Stimulated activated CD4-positive, alpha-beta T cell treated with anti-CD3 and anti-CD28 coated beads, Interleukin-1b, Interleukin-23, amount 100 ng/mL, for 1 hour (primary cell): ENCODE measurements at places on chromosomes 7 and 10.

GRCh38 chr7:109895536-109895935 lies 1195.4 kb upstream of the LRRN3 start:
- DNase-seq, result no peak

DNA sequence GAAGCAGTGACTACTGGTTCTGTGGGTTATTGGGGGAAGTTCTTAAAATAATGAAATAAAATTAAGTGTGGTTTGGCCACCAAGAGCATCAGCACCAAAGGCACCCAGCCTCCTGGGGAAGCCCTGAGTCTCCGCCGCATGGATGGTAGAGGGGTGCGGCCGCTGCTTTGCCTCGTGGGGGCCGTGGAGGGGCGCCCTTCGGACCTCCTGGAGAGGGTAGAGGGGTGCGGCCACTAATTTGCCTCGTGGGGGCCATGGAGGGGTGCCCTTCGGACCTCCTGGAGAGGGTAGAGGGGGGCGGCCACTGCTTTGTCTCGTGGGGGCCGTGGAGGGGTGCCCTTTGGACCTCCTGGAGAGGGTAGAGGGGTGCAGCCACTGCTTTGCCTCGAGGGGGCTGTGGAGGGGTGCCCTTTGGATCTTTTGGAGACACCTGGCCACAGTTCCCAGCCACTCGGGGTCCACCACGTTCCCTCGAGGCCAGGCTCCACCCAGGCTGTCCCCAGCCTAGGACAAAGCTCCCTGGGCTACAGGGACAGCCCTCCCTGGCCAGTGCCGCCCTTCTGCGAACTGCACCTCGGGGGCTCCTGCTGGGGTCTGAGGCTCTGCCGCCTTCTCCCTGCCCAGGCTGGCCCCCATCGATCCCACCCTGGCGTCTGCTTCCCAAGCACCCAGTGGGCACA lies 535.1 kb downstream of the PTPRN2 start:
- DNase-seq, result no peak

- DNase-seq, result no peak
These were observed 34.2 kb downstream of the RPP38 start for GRCh38 chr10:15131330-15131729.

GRCh38 chr10:3805201-3805790 lies 20.3 kb upstream of the KLF6 start:
- DNase-seq, result no peak

DNA sequence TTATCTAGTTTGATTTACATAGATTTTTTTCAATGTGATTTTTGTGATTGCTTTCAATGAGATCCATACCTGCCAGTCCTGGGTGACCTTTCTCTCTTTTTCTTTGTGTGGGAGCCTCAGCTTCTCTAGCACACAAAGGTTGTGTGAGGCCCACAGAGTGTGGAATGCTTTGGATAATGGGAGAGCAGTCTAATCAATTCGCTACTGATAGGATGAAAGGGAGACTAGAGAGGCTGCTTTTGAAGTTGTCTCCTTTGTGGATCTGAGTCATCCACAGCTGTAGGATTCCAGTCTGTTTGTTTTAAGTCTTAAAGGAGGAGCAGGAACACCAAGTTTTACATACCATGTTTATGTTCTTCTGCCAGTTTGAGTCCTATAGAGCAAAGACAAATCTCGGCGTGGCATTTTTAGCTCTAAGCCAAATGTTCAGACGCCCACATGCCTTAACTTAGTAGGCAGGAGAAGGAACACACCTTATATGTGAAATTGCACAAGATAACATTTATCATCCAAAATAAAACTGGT lies 330.0 kb downstream of the ARL4A start:
- no peak for DNase-seq

DNA sequence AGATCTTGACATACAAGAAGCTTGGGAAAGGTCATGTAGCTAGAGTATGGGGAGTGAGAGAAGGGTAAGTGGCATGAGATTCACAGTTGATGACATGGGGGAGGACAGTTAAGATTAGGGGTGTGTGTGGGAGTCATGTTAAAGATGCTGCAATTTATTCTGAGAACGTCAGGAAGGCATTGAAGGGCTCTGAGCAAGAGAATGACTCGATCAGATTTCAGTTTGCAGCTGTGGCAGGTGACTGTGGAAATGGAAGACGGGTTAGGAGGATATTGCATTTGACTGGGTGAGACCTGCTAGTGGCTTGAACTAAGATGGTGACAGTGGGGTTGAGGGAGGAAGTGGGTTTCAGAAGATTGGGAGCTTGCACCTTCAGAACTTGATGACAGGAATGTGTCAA lies 5.6 kb downstream of the CDC123 start:
- no peak for DNase-seq

DNA sequence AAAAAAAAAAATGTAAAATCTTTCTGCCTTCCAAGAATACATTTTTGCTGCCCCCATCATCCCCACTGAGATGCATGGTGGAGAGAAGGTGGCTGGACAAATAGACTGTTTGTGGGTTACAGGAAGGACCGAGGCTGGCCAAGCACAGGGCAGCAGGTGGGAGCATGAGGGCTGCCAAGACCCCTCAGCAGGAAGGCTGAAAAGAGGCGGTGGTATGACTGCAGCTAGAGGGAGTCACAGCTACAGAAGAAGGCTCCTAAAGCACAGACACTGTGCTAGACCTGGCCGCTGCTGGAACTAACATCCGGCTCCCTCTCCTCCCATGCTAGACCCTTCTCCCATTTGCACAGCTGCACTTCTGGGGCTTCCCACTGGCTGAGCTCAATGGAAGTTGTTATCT lies 289.6 kb downstream of the TCERG1L start:
- DNase-seq, result no peak

DNA sequence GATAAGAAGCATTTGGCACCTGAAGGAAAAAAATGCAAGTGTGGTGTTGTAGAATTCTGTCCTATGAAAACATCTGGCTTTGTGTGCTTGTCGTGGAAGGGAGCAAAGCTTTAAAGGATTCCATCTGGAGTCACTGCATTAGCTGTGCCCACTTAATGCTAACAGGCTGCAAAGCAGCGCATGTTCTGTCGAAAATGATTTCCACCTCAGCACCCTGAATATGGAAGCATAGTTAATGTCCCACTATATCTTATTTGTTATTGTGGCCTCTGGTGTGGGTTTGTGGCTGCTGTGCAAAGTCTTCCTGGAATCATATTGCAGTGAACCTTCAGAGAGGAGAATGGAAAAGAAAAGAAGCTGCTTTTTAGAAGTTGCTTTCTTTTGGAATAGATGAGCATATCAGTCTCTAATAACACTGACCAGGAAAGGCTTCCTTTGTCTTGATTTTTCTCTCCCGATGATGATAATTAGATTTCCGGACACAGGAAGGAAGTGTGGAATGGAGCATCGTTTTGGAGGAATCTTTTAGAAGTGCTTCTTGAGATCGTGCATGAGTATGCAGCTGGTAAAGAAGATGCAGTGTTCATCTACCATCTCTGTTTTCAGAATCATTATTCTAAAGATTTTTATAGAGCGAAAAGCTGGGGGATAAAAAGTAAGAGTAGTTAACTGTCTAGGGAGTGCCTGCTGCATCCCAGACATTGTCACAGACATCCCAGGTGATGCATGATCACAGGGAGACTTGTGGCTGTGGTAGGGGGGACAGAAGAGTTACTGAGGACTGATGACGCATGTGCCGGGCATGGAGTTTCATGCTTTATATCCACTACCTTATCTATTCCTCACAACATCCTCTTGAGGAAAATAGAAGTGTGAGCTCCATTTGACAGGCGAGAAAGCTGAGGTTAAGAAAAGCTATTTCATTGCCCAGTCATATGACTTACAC lies 54.6 kb downstream of the TEX36 start:
- no peak for DNase-seq

DNA sequence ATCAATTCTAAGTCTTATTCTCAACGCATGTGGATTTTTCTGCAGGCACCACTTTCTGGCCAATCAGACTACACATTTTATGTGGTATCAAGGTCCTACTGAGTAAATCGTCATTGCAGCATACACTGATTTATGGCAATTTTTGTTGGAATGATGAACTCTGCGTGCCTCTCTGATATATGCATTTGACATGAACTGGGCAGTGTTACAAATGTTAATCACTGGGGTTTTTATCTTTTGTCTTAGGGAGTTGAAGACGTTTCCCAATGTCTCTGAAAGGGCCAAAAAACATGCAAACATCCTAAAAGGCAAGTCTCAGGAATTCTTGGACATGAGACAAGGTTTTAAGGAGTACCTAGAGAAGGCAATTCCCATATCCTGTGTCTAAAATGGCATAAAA lies 809.5 kb upstream of the CELF2 start:
- DNase-seq, result no peak

- DNase-seq, result no peak
These were observed 201.3 kb downstream of the FANK1 start for GRCh38 chr10:126097558-126098225.

DNA sequence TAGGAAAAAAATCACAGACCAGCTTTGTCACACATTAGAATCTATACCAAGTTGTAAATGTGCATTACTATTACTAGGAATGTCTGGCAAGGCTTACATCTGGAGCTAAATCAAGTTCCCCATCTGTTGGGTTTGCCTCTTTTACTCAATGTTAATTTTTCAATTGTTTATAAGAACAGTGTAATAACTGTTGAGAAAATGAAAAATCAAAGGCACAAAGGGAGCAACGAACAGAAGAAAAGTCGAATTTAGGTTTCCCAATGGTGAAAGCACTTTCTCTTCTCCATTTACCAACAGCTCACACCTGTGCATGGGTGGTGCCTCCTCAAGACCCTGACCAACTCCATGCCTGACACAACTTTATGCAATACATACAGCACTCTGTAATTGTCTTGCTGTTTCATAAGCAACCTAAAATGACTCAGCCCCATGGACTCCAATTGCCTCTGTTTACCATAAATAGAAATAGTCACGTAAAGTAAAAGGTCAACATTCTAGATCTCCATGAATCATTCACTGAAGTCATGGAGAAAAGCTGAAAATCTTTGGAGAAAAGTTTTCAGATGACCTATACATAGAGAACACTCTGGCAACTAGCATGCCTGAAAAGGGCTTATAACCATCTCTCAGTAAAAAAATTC lies 95.5 kb upstream of the KCNIP2 start:
- no peak for DNase-seq

DNA sequence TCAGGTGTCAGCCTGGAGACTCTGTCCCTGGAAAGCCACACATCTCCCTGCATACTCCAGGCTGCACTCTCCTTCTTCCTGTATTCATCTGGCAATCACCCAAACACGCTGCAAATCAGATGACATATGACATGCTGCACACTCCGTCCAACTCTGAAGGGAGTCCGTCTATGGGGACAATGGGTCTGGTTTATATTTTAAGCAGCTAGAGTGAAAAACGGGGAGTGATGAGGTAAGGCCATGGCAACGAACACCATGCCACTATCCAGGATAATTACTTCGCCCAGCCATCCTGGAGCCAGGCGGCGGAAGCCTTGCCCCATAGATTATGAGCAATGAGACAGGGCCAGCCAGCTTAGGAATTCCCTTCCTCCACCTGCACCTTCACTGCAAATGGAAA lies 140.1 kb downstream of the PLXNA4 start:
- DNase-seq, result no peak
